ENCODE measurements at places on chromosomes 7 and 10. TPM values are rescaled to one million over a fixed set of nuclear protein-coding genes. Genes with fewer than 3 reads are reported as not detected.

Gene SLC16A12
- total RNA-seq, result 0.24 TPM

Gene TMEM236
- 0.24 TPM for total RNA-seq

Gene ADAMTS14
- 1.8 TPM for total RNA-seq

Gene MYO3A
- total RNA-seq, result 3.0 TPM

Gene FBXL13
- total RNA-seq, result 3.8 TPM

Gene MLLT10
- 27.9 TPM for total RNA-seq

Gene CRPPA
- total RNA-seq, result 1.4 TPM

Gene ZNF467
- total RNA-seq, result 3.8 TPM

Gene OR2A5
- total RNA-seq, result not detected

Gene GALNT17
- total RNA-seq, result 1.8 TPM

- H3K4me3 ChIP-seq, result no peak overlapping the region
- DNase-seq, result no peak
- H3K4me1 ChIP-seq, result no peaks in the 10 kb centered on the region
Measured at GRCh38 chr7:131627735-131628190, 71.3 kb upstream of the PODXL start.

- no peak overlapping the region for H3K4me3 ChIP-seq
- no peaks in the 10 kb centered on the region for H3K4me1 ChIP-seq
- H3K27ac ChIP-seq, result no peak overlapping the region
- peaks cover 9% of the 10 kb centered on the region for H3K36me3 ChIP-seq
Measured at GRCh38 chr7:135678612-135679575, 16.6 kb downstream of the STMP1 start.

GRCh38 chr7:113142385-113143119 is 24.2 kb upstream of the SMIM30 start:
- H3K4me3 ChIP-seq, result no peak overlapping the region
- no peaks in the 10 kb centered on the region for H3K36me3 ChIP-seq
- H3K27ac ChIP-seq, result no peak overlapping the region
- no peaks in the 10 kb centered on the region for H3K4me1 ChIP-seq
- DNase-seq, result no peak

DNA sequence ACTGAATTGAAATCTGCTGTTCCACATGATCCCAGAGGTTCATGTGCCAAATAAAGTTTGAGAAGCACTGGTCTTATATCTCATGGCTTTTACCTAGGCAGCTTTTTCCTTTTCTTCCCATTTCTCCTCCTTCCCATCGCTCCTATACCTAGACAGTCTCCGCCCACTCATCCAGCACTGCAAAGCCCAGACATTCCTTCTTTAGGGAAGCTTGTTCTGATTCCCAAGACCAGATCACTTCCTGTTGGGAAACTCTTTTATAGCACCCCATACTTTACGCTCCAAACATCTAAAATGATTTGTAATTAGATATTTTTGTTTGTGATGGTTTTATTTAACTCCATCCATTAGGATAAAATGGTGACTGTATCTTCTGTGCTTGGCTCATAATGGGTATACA is 75.9 kb downstream of the BMPER start:
- no peak for DNase-seq
- H3K4me1 ChIP-seq, result no peaks in the 10 kb centered on the region
- no peaks in the 10 kb centered on the region for H3K36me3 ChIP-seq

DNA sequence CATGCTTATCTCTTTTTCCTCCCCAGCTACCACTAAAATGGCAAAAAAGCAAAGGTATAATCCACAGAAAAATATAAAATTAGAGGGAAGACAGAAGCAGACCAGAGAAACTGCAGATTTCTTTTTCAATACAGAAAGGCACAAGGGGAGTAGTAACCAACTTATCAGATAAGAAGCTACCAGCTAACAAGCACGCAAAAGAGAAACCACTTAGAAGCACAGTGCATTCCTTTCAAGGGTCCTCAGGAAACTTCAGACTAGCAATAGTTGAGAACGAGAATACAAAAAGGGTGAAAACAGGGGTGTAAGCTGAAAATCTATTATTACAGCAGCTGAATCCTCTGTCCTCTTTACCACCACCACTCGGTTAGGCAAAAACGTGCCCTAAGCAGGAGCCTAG is 9.9 kb upstream of the OR2A5 start:
- no peak for DNase-seq
- H3K4me1 ChIP-seq, result no peaks in the 10 kb centered on the region
- no peaks in the 10 kb centered on the region for H3K36me3 ChIP-seq
- no peak overlapping the region for H3K4me3 ChIP-seq
- H3K27me3 ChIP-seq, result no peaks in the 10 kb centered on the region

- no peaks in the 10 kb centered on the region for H3K36me3 ChIP-seq
- no peak for DNase-seq
- H3K4me3 ChIP-seq, result no peak overlapping the region
- peak overlapping the region; percentile 50 for H3K27ac ChIP-seq
- H3K4me1 ChIP-seq, result peaks cover 17% of the 10 kb centered on the region
Measured at GRCh38 chr7:43764039-43764761, 5.7 kb downstream of the BLVRA start.

- no peaks in the 10 kb centered on the region for H3K4me1 ChIP-seq
- no peak overlapping the region for H3K27ac ChIP-seq
- H3K4me3 ChIP-seq, result no peak overlapping the region
- no peaks in the 10 kb centered on the region for H3K27me3 ChIP-seq
- DNase-seq, result no peak
Measured at GRCh38 chr10:121911421-121911697, 16.5 kb downstream of the ATE1 start.

GRCh38 chr10:115831016-115831415 is 442.0 kb downstream of the GFRA1 start:
- no peak for DNase-seq
- H3K27me3 ChIP-seq, result no peaks in the 10 kb centered on the region
- H3K36me3 ChIP-seq, result no peaks in the 10 kb centered on the region
- H3K27ac ChIP-seq, result no peak overlapping the region
- no peaks in the 10 kb centered on the region for H3K4me1 ChIP-seq

- DNase-seq, result no peak
- no peaks in the 10 kb centered on the region for H3K27me3 ChIP-seq
- peak overlapping the region; percentile 84 for H3K27ac ChIP-seq
- H3K36me3 ChIP-seq, result no peaks in the 10 kb centered on the region
- H3K4me1 ChIP-seq, result peaks cover 5% of the 10 kb centered on the region
Measured at GRCh38 chr10:61765176-61766087, 102.7 kb downstream of the CABCOCO1 start.

DNA sequence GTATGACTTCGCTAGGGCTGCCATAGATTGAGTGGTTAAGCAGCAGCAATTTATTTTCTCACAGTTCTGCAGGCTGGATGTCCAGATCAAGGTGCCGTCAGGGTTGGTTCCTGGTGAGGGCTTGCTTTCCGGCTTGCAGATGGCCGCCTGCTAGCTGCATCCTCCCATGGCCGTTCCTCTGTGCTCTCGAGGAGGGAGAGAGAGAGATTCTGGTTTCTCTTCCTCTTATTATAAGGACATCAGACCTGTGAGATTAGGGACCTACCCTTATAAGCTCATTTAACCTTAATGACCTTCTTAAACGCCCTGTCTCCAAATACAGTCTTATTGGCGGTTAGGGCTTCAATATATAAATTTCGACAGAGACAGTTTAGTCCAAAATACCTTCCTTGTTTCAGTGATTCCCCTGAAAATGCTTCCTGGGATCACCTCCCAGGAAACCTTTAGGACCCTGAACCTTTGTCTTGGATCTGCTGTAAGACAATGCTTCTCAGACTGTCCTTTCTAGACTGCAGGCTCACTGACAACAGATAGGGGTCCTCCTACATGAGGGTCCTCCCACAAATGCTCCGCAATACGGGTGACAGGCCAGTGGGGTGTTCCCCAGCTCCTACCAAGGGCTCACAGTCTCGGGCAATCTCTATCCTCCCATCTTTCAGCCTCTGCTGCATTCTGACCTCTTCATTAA is 82.5 kb upstream of the BAIAP2L1 start:
- H3K4me3 ChIP-seq, result no peak overlapping the region
- H3K4me1 ChIP-seq, result no peaks in the 10 kb centered on the region
- no peaks in the 10 kb centered on the region for H3K27me3 ChIP-seq
- no peak overlapping the region for H3K27ac ChIP-seq
- DNase-seq, result no peak
- H3K36me3 ChIP-seq, result no peaks in the 10 kb centered on the region

DNA sequence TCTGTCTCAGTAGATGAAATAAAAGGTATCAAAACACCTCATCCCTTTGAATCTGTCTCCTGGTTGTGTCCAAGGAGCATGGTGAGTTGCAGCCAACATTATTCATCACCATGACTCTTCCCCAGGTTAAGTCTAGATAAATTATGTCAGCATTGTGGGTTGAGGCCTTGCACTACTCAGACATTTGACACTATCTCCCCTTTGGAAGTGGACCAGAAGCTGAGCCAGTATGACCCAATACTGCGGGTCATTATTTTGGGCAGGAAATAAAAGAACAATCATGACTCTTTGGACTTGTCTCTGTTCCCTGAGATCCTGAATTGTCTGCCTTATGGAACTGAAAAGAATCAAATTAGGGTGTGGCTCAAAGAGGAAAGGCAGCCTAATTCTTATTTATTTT is 168.2 kb upstream of the FAM171A1 start:
- no peak for DNase-seq
- H3K4me1 ChIP-seq, result no peaks in the 10 kb centered on the region
- no peaks in the 10 kb centered on the region for H3K27me3 ChIP-seq
- no peak overlapping the region for H3K4me3 ChIP-seq
- no peaks in the 10 kb centered on the region for H3K36me3 ChIP-seq
- H3K27ac ChIP-seq, result no peak overlapping the region

DNA sequence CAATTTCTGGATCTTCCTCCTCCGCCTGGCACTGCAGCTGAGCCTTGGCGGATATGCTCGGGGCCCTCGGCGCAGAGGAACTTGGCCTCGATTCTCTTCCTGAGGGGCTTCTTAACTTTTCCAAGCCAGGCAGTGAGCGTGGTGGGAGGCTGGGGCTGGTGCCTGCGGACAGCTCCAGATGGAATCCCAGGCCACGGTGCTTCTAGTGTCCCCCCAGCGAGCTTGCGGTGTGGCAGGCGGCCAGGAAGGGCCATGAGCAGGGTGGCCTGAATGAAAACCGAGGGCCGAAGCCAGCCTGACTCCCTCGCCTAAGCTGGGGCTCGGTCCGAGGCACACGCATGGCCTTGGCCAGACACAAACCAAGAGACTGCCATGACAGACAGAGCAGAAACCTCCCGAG is 31.3 kb downstream of the RCC1L start:
- no peaks in the 10 kb centered on the region for H3K4me1 ChIP-seq
- DNase-seq, result no peak
- no peaks in the 10 kb centered on the region for H3K27me3 ChIP-seq
- H3K4me3 ChIP-seq, result no peak overlapping the region
- no peak overlapping the region for H3K27ac ChIP-seq

DNA sequence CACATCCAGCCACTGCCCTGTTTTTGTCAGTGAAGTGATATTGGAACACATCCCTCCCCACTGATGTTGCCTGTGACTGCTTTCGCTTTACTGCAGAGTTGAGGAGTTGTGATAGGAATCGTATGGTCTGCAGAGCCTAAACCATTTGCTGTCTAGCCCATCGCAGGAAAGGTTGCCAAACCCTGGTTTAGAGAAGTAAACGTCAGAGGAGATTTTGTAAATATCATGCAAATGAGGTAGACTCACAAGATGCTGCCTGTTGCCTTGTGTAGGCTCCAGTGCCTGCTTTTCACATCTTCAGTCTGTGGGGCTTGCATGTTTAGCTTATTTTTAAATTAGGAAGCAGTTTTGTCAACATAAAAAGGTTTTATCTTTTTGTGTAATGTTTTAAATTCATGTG is 107.1 kb downstream of the TRRAP start:
- H3K27ac ChIP-seq, result no peak overlapping the region
- H3K4me3 ChIP-seq, result no peak overlapping the region
- DNase-seq, result no peak
- H3K27me3 ChIP-seq, result no peaks in the 10 kb centered on the region

GRCh38 chr7:45147858-45148652 is 9.5 kb upstream of the RAMP3 start:
- H3K27ac ChIP-seq, result no peak overlapping the region
- H3K4me3 ChIP-seq, result no peak overlapping the region
- no peaks in the 10 kb centered on the region for H3K27me3 ChIP-seq
